ENCODE measurements at places on chromosomes 13 and 19.
A peak's percentile ranks its signal among the peaks of the same experiment; 100 is the strongest.

DNA sequence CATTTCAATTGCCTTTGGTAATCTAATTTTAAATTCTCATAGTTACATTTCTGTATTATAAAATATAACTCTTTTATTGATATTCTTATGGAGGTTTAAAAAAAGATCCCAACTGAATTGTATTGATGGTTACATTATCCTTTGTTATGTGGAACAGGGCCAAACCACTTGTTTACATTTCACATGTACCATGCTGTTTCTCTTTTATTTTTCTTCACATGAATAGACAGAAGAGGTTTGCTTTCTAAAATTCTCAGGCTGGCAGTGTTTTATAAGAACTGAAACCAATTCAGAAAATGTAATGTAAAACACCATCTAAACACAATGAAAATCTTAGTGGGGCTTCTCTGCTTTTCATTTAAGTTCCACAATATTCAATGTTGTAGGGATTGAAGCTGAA is 122.5 kb downstream of the GPC5 start:
- DNase-seq, result no peak

DNA sequence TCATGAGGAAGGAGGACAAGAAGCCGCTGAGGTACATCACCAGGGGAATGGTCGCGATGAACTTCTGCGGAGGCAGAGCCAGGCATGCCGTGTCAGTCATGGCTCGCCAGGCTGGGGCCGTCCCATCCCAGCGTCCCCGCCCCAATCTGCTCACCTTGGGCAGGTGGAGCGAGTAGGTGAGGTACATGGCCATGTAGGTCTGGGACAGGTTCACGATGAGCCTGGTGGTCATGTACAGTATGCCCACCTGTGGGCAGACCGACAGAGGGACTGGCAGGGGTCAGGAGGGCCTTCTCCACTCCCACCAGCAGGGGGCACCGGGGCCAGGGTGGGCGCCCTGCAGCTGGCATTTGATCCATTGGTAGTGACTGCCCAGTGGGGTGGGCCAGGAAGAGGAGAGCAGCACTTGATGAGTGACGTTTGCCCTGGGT is 8.3 kb downstream of the TEKTIP1 start:
- DNase-seq, result no peak

GRCh38 chr13:114112826-114113322 is 19.5 kb downstream of the RASA3 start:
- peak; percentile 40 for DNase-seq

- no peak for DNase-seq
Measured at GRCh38 chr19:52785506-52785905, 1.1 kb downstream of the ZNF600 start.

- DNase-seq, result no peak
Measured at GRCh38 chr19:50896591-50897190, 14.5 kb downstream of the KLK4 start.

- DNase-seq, result no peak
Measured at GRCh38 chr13:108877300-108877699, 247.9 kb downstream of the MYO16 start.

DNA sequence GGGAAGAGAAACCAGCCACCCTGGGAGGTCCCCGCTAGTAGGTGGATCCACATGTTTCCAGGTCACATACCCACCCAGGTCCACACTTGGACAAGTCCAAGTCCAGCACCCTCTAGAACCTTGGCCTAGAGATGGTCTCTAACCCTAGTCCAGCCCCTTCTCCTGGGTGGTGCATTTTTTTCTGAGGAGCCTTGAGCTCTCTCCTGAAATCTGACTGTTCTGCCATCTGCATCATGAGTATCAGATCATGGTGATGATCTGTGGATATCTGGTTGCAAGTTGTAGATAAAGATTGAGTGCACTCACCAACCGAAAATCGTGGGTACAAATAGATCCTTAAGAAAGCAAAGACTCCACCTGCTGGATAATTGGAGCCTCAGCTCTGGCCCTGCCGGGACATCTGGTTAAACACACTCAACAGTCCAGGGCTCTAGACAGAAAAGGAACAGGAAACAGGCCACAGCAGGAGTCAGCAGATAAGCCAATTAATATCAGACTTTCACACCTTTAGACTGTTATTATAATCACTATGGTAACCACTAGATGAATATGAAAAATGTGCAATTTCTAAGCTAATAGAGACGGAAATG is 41.1 kb downstream of the GPR12 start:
- DNase-seq, result no peak

- DNase-seq, result no peak
Measured at GRCh38 chr19:58480831-58481230, 4.7 kb downstream of the ZNF446 start.

DNA sequence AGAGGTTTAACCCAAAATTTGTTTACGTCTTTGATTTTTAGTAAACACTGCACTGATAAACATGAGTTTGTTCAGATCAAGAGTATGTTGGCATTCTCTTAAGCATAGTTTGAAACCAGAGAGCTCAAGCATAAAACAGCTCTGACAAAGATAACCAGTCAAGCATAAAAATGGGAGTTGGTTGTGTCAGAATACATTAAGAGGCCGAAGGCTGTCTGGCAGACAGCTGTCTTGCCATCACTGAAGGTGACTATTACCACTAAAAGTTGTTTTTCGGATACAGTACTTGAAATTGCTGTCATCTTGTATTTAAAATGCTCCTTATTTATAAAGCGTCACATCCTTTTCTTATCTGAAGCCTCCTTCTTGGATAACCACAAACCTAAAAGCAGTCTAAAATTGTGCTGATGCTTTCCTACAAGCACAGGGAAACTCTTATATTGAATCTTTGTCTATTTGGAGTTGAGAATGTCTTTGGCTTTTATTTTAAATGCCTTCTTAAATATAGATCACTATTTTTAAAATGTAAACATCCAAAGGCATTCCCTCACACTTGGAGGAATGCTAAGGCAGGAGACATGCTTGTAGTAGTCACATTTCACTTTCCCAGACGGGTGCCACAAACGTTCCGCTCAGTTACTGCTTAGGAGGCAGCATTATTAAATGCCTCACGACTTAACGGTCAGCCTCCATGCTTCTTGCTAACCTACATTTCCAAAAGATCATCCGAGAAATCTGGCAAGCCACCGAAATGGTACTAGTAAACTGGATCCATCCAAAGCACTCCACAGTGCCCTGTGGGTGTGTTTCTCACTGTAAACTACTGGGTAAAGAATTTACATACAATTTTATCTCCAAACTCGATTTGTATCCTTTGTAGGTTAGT is 1.5 kb downstream of the SMAD9 start:
- peak; percentile 42 for DNase-seq

- DNase-seq, result no peak
Measured at GRCh38 chr19:17751912-17752273, 616 bp downstream of the FCHO1 start.

DNA sequence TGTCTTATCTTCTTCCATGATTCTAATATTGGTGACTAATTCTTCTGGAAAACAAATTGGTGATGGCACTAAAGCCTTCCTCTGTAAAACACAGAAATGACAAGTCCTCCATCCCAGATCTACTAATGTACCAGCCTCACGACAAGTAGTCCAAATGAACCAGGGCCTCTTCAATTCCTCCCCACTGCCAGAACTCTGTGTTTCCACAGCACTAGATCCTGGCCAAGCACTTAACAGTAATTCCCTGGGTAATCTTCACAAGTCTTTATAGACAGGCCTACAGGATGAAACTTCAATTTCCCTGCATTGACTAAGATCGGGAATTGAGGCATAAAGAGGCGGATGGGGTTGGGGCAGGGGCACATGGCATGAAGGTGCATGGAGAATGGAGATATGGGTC is 52.7 kb downstream of the SIAH3 start:
- DNase-seq, result no peak

DNA sequence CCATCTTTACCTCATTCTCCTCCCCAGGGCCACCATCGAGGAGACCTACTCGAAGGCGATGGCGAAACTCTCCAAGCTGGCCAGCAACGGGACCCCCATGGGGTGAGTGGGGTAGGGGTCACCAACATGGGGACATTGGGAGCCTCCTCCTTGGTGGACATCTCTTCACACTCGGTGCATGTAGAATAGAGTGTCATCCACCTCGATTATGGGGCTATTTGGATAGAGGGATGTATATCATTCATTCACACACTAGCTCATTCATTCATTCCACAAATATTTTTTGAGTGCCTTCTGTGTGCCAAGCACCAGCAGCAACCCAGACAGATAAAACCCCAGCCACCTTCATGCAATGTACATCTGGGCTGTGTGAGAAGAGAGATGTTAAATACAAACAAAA is 13.1 kb downstream of the FCHO1 start:
- DNase-seq, result no peak

DNA sequence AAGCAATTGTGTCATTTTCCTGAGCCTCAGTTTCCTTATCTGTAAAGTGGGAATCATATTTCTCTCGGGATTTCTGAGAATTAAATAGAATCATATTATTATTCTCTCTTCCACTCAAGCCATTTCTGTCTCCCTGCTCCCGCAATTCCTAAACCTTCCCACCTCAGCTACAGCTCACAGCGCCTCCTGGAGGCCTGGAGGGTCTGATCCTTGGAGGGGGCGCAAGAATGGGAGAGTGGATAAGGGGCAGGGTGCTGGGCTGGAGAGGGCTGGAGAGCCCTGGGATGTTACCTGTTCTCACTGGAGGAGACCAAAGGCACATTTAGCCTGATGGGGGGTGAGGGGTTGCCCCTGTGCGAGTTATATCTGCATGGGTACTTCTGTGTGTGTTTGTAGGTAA is 31.1 kb upstream of the CYP2S1 start:
- no peak for DNase-seq

DNA sequence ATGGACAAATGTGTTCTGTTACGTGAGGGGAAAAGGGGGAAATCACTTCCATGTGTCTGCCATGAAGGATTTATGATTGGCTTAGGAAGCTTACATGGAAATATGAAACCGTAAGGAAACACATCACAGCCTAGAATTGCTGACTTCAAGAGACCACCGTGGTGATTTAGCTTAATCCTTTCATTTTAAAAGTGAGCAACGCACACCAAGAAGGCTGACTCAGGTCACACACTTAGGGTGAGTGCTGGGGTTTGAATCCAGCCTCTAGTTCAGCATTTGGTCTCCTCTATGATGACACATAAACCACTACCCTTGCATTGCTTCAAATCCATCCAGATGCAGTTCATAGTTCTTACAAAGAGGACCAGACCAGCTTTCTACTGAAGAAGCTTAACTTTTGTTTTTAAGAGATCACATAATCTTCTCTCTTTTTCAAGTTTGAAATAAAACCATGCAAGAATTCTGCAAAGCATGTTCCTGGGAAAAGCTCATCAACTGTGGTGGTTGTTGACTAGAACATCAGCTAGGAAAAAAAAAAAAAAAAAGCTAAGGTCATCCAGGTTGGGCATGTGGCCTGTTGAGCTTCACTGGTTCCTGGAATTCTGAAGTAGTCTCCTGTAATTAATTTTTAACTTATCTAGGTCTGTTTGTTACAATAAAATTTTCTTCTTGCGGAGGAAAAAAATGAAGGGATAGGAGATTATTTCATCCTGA is 60.2 kb upstream of the KL start:
- DNase-seq, result no peak

DNA sequence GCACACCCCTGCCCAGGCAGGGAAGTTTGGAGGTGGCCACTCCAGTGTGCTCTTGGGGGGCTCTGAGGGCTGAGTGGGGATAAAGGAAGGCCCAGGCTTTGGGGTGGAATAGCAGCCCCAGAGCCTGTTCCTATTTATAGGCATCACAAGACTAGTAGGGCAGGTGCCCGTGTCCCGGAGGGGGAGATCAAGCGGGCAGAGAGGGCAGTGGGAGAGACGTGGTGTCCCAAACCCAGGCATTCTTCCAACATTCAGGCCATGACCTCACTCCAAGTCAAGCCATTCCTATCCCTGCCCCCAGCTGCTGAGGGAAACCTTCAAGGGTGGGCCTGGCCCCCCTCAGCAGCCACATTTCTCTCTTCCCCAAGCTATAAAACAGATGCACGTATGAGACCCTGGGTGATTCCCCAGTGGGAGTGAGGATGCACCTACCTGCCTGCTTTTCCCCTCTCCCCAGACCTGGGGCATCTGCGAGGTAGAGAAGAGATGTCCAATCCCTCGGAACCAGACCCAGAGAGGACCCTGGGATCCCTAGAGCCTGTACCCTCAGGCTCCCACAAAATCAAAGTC is 3.9 kb downstream of the WIZ start:
- no peak for DNase-seq

DNA sequence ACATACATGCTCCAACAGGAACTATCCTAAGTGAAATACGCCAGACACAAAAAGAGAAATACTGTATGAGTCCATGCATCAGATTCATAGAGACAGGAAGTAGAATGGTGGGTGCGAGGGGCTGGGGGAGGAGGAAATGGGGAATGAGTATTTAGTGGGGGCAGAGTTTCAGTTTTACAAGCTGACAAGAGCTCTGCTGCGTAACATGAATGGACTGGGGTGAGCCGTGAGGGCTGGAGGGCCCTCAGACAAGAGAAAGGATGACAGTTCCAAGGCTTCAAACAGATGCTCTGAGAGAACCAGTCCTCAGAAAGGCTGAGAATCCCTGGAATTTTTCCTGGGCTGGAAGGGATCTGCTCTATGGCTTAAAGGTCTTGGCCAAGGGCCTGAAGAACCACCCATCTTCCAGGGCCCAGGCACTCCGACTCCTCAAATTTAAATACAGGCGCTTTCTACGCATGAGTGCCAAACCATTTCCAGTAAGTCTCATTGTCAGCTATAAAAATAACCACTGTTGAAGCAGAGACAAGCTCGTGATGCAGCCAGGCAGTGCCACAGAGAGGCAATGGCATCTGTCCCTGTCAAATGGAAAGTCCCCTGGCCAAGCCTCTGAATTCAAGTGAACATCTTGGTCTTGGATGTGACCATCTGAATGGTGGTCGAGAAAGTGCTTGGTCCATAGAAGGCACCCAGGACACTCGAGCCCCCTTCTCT is 17.5 kb downstream of the KLF2 start:
- peak; percentile 81 for DNase-seq

- DNase-seq, result no peak
Measured at GRCh38 chr13:109362616-109363015, 423.8 kb downstream of the IRS2 start.

DNA sequence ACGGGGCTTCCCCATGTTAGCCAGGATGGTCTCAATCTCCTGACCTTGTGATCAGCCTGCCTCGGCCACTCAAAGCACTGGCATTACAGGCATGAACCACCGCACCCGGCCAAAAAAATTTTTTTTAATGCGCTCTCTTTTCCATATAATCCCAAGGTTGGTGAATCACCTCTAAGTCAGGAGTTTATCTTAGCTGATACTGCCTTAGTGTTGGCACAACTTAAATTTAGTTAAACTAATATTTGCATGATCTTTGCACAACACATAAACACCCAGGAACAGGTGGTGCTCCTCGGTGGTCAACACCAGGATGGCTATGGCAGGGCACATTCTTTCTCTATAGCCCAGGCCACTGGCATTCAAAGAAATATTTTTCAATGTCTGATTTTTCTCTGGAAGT is 24.1 kb upstream of the PSG7 start:
- no peak for DNase-seq
